Activated CD8-positive, alpha-beta T cell treated with anti-CD3 and anti-CD28 coated beads, Interleukin-2, amount 10 ng/mL, durations not matched to agents 7 days and 5 days (primary cell): ENCODE measurements at places on chromosomes 16 and 17. TPM values are rescaled to one million over a fixed set of nuclear protein-coding genes. Genes with fewer than 3 reads are reported as not detected.

ERBB2 gene
- 3.0 TPM for total RNA-seq

CHST5 gene
- total RNA-seq, result not detected

CDRT15 gene
- not detected for total RNA-seq

OR3A3 gene
- not detected for total RNA-seq

ZNF830 gene
- 24.1 TPM for total RNA-seq

NDUFAF8 gene
- total RNA-seq, result 48.3 TPM

CDC6 gene
- 103 TPM for total RNA-seq
